ENCODE measurements at places on chromosomes 2 and 18. TPM values are rescaled to one million over a fixed set of nuclear protein-coding genes. Genes with fewer than 3 reads are reported as not detected.

The PELI1 gene
- polyA plus RNA-seq, result 204 TPM

The C1QL2 gene
- not detected for polyA plus RNA-seq

- no peak for DNase-seq
Observed at GRCh38 chr2:1117569-1117968, 166.9 kb downstream of the SNTG2 start.

DNA sequence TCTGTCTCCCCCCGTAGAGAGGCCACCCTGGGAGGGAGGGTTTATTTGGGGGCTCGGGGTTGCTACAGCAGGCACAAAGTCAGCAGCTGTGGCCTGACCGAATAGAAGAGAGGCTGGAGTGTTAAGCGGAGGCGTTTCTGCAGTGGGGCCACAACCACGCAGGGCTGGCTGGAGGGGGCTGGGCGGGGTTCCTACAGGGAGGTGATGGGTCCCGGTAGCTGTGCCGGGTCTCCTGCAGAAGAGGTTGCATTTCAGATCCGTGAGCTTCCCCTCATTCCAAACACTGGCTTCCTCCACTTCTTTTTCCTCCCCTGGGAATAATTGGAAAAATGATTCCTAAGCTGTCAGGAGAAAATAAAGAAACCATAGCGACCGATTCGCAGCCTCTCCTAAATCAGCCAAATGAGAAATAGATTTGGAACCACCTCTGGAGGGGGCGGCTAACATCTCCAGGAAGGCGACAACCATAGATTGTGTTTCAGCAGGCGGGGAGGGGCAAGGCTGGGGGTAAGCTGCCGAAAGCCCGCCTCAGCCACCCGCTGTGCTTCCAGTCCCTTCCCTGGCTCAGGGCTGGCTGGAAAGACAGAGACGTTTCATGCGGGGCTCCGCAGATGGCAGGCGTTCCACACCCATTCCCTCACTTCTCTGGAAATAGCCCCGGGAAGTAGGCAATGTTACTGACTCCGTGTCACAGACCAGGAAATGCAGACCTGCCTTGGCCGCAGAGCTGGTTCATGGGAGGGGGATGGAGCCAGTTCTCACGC is 85.6 kb upstream of the TAF1B start:
- no peak for DNase-seq

DNA sequence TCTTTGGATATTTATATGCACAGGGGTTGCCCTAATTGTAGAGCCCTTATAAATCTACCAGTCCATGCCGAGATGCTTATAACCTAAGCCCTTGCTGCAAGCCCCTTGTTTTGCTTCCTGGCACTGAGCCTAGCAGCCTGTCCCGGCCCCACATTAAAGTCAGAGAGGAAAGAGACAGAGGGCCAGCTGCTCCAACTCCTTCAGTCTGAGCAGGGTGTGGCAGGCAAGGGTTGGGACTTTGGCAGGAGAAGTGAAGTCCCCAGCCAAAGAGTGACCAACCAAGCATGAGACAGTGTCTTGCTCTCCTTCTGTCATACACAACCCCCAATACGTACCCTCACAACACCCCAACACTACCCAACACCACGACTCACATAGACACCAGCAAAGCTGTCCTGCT is 54.7 kb upstream of the FZD7 start:
- DNase-seq, result no peak

GRCh38 chr2:209771474-209772289 is at the start of gene UNC80:
UNC80 (plus strand) TSS chr2:209771832; CDS start chr2:209772073, 241 bp downstream.
- DNase-seq, result no peak

The XPO1 gene
- 43.8 TPM for polyA plus RNA-seq

- DNase-seq, result peak; percentile 82
Observed at GRCh38 chr2:174336501-174337336, 2.0 kb downstream of the SP9 start.

DNA sequence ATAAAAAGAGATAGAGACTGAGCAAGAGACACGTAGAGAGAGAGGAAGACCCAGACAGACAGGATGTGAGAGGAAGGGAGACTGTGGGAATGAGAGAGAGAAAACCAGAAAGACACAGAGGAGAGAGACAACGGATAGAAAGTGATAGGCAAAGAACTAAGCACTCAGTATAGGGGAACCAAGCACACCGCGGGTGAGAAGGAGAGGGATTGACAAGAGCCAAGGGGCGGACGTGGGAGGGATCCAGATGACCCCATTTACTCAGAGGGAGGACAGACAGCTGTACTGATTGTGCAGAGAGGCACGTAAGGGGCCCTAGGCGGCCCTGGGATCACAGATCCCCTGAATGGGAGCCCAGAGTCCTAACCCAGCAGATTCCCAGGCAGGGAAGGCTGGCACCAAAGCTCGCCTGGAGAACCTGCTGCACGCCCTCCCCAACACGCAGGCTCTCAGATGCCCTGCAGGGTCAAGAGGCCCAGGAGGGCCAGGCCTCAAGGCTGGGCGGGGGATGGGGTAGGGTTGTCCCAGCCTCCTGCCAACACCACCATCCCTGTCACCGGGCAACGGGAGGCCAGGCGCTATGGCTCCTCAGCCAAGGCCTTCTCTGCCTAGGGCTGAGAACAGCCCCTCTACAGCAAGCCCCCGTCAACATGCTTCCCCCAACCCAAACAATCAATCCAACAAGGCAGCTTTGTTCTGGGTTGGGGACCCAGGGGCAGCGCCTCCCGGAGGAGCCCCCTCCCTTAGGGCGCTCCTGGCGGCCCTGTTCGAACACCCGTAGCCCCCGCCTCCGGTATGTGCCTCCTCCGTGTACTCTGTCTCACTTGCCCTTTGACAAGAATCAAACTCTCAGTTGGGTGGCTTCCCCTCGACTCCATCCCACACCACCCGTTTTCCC is 579 bp downstream of the LOXL3 start:
- DNase-seq, result peak; percentile 35

The CRYBA2 gene
- polyA plus RNA-seq, result not detected

DNA sequence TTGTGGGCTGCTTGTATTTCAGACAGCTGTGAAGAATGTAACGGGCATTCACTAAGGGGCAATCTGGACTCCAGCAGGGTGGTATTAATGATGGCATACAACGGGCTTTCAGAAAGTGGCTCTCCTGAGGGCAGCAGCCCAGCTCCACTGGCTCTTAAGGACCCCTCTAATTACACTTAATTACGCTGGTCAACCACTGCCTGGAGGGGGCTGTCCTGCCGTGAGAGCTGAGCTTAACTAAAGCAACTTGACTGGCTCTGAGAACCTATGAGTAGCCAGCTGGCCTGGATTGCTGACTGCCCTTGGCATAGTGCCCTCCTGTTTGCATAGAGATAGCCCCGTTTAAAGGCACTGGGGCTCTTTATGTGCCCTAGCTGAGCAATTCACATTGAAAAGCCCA is 3.8 kb downstream of the LIPG start:
- DNase-seq, result no peak

- no peak for DNase-seq
Observed at GRCh38 chr2:204234879-204235278, 298.3 kb downstream of the ICOS start.

GRCh38 chr2:222738809-222739208 is 67.4 kb downstream of the MOGAT1 start:
- DNase-seq, result no peak

- no peak for DNase-seq
Observed at GRCh38 chr2:239015218-239015900, 167.5 kb downstream of the TWIST2 start.

DNA sequence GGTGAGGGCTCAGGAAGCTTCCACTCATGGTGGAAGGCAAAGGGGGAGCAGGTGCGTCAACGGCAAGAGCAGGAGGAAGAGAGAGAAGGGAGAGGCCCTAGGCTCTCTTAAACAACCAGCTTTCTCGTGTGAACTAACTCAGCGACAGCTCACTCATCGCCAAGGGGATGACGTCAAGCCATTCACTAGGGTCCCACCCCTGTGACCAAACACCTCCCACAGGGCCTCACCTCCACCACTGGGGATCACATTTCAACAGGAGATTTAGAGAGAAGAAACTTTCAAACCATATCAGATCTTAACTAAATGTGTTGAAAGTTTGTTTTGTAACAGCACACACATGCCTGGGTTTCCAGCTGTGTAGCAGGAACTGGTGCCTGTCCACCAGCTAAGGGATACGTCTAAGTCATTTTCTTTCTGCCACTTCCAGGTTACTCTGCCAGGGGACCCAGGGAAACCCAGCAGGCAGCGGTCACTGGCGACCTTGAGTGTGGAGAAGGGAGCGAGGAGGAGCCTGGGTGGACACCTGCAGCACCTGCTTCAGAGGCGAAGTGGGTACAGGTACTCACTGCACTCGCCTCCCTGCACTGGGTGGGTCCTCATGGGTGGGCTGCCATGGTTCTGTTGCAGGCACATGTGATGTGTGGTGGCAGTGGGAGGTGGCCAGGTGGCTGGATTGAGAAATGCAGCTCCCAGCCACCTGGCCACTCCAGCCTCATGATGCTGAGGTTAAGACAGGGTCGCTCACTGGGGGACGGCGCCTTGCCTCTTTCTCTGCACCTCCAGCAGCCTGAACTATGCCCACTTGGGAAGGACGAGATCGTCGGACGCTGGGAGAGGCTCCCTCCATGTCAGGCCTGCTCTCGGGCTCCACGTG is 8.4 kb upstream of the GPC1 start:
- DNase-seq, result no peak

The KHK gene
- 3.3 TPM for polyA plus RNA-seq

The HAUS1 gene
- 16.2 TPM for polyA plus RNA-seq

All from B cell (primary cell).